Activated T-helper 1 cell treated with anti-CD3 and anti-CD28 coated beads, Interleukin-2, amount 50 U/mL, for 16 hours (primary cell): ENCODE measurements at places on chromosomes 2 and 18.

DNA sequence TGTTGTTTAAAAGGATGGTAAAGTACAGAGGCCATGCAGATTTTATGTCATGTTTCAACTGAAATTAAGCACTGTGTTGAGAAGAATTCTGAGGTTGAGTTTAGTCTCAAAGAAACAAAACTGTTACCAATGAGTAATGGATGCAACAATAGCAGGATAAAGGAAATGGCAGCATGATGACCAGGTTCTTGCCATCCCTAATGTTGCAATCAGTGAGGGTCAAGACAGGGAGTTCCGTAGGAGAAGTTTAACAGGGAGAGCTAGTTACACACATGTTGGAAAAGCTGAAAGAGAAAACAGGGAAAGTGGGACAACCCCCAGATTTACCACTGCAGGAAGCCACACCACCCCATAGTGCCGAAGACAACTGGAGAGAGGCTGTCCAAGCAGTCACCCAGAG is 343.8 kb upstream of the EPHA4 start:
- DNase-seq = no peak

DNA sequence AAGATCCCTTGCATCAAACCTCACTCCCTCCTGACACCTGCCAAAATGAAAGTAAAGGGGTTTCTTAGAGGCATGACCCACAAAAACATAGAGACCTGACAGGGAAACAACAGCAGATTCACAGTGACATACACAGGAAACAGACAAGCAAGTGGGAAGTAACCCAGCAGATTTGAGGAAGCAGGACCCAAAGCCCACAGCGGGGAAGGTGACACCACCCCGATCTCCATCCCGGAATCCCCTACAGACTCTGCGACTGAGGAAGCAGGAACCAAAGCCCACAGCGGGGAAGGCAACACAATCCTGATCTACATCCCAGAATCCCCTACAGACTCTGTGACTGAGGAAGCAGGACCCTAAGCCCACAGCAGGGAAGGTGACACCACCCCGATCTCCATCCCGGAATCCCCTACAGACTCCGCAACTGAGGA is 21.6 kb downstream of the CIB4 start:
- DNase-seq = no peak

DNA sequence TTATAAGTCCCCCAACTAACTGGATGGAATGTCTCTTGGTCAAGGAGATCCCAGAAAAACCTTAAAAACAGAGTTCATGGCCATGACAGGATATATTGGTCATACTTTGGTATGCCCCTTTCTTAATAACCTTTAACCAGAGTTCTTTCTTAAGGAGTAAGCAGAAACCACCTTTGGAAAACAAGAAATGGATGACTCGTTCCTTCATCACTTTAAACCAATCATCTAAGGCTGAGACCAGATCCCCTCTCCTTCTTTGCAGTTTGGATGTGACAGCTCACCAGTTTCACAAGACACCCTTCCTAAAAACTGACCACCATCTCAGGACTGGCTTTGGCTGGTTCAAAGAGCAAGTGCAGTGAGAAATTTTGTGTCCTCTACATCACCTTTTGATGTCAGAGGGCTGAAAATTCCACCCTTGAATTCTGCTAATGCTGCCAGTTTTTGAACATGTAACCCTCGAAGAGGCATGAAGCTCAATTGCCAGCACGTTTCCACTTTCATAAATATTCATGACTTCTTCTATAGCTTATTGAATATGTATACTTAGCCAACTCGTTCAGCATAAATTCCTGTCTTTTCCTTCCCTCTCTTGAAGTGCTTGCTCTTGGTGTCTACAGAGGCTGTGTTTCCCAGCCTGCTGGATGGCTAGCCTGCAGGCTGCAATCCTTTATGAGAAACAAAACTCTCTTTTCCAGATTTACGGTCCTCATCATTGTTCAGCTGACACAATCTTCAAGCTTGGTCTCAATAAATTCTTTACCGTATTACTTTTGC is 1323.5 kb upstream of the TMEFF2 start:
- DNase-seq = no peak

GRCh38 chr2:26519396-26520147 is 41.6 kb upstream of the OTOF start:
- no peak for DNase-seq

- no peak for DNase-seq
Measured at GRCh38 chr18:56532176-56532840, 106.1 kb downstream of the TXNL1 start.

DNA sequence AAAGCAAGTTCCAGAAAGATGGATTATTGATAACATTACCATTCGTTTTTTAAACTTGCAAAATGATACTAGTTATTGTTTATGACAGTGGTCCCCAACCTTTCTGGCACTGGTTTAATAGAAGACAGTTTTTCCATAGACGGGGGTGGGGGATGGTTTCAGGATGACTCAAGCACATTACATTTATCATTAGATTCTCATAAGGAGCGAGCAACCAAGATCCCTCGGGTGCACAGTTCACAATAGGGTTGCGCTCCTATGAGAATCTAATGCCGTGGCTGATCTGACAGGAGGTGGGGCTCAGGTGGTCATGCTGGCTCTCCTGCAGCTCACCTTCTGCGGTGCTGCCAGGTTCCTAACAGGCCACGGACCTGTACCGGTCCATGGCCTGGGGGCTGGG is 86.2 kb downstream of the BCL2 start:
- no peak for DNase-seq

DNA sequence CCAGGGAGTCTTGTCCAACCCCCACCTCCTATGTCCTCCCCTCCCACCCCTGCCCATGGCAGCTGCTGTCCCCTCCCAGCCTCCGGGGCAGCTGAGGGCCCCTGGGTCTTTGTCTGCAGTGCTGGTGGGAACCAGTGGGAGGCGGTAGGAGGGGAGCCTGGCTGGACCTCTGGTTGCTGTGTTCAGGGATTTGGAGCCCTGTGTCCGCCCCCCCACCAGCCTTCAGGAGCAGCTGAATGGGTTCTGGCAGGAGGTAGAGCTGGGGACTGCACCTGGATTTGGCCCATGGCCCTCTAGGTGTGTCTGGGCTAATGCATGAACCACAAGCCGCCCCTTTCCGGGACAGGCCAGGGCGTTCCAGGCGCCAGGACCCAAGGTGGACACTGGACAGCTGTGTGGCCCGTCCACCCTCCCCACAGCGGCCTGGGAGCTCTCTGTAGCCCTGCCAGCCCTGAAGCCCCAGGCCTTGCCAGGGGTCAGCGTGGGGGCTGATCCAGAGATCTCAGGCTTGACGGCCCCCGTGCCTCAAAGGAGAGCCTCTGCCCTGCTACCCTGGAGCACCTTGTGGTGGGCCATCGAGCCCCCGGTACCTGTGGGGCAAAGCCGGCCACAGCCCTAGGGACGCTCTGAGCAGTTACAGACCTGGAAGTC is 25.4 kb downstream of the GPC1 start:
- DNase-seq = no peak
